ENCODE measurements at places on chromosomes 5 and 9.

GRCh38 chr5:112289465-112289864, 129.6 kb downstream of the EPB41L4A start:
- DNase-seq, result no peak

DNA sequence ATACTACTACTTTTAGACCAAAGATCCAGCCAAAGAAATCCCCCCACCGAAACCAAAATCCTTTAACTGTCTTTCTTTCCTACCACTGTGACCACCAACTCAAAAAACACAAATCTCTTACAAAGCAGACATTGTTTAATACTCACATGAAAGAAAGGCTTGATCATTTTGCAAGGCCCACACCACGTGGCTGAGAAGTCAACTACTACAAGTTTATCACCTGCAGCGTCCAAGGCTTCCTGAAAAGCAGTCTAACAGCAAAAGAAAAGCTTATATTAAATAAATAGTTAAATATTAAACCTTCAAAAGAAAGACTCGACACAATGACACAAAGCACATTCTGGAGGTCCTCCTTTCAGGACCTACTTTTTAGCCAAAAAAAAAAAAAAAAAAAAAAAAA, 5.1 kb downstream of the TXN start:
- DNase-seq, result no peak

GRCh38 chr5:8491254-8491653, 622.3 kb downstream of the MTRR start:
- no peak for DNase-seq

DNA sequence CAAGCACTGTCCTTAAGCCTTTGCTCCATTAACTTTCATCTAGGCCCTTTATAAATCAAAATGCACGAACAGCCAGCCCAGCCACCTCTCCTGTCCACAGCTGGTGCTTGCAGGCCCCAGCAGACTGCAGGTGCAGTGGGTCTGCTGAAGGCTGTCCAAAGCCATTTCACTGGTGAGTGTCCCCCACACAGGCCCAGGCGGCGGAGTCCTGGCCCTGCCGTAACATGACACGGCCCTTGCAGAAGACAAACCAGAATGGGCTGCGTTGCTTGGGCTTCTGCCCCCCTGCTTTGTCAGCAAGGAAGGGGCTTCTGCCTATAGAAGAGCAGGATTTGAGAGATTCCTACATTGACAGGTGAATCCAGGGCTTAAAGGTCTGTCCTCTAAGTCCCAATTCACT, 188.6 kb downstream of the NR3C1 start:
- no peak for DNase-seq

DNA sequence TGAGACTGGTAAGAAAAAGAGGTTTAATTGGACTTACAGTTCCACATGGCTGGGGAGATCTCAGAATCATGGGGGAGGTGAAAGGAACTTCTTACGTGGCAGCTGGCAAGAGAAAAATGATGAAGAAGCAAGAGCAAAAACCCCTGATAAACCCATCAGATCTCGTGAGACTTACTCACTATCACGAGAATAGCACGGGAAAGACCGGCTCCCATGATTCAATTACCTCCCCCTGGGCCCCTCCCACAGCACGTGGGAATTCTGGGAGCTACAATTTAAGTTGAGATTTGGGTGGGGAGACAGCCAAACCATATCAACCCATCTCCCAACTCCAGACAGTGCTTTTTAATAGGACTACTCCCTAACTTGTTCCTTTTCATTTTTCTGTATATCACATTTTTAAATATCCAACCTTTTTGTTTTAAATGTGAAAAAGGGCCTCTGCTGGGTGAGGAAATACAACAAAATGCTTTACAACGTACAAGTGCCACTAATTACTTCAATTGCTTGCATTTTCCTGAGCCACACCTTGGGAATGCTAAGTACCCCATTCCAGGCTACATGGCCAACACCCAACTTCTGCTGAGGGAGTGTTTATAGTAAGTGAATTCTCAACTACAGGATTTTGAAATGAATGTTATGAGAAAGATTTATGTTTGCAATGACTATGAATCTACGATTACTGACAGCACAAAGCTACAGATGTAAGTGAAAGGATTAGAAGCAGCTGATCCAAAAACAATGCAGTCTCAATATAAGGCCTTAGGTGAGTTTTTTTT, 294.1 kb upstream of the CD180 start:
- no peak for DNase-seq

GRCh38 chr5:129852747-129853352, 51.4 kb upstream of the CHSY3 start:
- DNase-seq, result peak; percentile 44

All from germinal center (tissue), 1 donor.